NCI-H526 (cell line): ENCODE measurements at places on chromosomes 3 and 15.

GRCh38 chr3:7205962-7206361, 345.0 kb downstream of the GRM7 start:
- peak; percentile 48 for DNase-seq

- no peak for DNase-seq
Observed at GRCh38 chr3:26647078-26647477, 24.5 kb downstream of the LRRC3B start.

DNA sequence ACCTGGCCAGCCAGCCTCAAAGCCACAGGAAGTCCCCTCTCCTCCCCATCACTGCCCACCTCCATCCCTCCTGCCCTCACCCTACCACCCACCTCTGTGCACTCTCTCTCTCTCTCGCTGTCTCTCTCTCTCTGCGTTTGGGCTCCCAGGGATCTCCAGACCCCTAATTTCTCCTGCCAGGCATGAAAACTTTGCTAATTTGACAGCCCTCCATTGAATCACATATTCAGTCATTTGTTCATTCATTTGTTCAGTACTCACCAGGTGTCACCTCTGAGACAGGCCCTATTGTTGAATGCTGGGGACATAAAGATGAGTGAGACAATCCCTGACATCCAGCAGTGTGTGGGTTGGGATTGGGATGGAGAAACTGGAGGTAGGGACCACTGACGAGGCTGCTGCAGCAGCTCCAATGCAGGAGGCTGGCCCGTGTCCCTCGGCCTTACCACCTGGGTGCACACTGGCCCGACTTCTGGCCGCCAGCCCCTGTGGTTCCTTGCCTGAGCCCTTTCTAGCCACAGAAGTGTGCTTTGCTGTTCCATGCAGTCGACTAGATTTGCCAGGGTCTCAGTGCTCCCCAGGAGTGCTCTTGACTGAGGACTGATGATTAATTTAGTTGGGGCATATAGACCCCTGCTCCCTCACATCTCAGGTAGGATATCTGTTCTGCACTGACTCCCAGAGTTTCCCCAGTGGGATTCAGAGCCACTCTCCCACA, 38.6 kb upstream of the TSEN2 start:
- no peak for DNase-seq

GRCh38 chr15:84981711-84982300, at the start of gene PDE8A:
Gene PDE8A, plus strand, starts transcription at chr15:84981856. Its CDS starts 307 bp downstream, at chr15:84982163.
- no peak for DNase-seq

GRCh38 chr15:39296955-39297354, 283.9 kb upstream of the THBS1 start:
- DNase-seq: no peak

DNA sequence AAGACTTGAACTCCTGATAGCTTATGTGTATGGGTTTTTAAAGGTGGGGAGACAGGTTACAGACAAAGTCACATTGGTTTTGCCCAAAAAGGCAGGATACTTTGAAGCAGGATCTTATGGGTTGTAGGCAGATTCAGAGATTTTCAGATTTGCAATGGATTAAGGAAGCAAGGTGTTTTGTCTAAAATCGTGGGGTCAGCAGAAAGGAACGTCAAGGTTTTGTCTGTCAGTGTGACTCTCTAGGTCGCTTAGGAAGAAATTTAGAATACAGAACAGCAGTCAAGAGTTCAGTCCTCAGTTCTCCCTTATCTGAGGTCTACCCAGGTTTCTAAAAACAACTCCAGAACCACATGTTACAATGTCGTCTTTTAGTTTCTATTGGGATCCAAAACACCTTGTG, 361.0 kb downstream of the SQOR start:
- no peak for DNase-seq

GRCh38 chr15:94196531-94196930, 34.8 kb upstream of the MCTP2 start:
- no peak for DNase-seq

- DNase-seq: no peak
Observed at GRCh38 chr15:52789008-52789600, 1.0 kb downstream of the ONECUT1 start.

GRCh38 chr3:54322354-54322753, 200.0 kb downstream of the CACNA2D3 start:
- peak; percentile 38 for DNase-seq

GRCh38 chr3:159151130-159151529, 349.3 kb downstream of the MFSD1 start:
- DNase-seq: no peak

DNA sequence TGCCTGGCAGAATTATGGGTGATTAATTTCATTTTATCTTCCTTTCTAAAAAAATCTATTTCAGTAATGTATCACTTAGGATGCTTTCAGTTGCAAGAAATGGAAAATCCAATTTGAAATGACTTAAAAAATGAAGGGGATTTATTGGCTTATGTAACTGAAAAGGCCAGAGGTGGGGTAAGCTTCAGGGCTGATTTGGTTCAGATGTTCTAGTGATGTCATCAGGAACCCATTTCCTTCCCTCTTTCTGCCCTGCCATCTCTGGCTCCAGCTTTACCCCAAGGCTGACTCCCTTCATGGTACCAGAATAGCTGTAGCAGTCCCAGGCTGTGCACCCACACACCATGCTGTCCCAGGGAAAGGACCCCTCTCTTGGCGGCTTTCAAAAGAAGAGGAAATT, 18.5 kb upstream of the REC114 start:
- no peak for DNase-seq

DNA sequence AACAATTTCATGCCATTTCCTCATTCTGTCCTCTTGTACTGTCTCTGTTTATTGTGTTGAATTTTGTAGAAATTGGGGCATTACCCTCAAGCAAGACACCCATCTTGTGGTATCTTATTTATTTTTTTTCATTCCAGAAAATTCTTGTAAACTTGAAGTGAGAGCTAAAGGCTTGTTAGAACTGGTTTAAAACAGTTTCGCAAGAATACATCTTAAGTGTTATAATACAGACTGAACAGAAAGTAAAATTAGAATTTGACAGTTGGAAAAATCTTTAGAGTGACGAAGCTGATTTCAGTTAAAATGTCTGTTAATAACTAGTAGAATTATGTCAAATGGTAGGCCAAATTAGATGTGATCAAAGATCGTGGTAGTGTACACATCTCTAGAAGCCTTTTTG, 26.9 kb downstream of the RNF13 start:
- no peak for DNase-seq

- peak; percentile 47 for DNase-seq
Observed at GRCh38 chr3:3798631-3799113, 559 bp upstream of the LRRN1 start.

DNA sequence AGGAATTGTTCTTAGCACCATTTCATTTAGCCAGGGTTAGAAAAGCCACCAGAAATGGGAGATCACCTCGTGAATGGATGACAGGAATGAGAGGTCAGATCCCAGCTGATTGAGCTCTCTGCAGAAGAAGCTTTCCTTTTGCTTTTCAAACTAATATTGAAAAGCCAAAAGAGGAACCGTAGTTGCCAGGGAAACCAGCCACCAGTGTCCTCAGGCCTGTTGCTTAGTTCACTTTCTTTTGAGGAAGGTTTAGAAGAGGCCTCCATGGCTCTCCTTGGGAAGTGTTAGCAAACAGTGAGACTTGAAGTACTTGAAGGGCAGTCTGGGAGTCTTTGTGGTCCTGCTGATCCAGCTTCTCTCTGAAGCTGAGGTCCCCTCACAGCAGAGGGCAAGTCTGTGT, 7.4 kb upstream of the CCK start:
- DNase-seq: no peak

DNA sequence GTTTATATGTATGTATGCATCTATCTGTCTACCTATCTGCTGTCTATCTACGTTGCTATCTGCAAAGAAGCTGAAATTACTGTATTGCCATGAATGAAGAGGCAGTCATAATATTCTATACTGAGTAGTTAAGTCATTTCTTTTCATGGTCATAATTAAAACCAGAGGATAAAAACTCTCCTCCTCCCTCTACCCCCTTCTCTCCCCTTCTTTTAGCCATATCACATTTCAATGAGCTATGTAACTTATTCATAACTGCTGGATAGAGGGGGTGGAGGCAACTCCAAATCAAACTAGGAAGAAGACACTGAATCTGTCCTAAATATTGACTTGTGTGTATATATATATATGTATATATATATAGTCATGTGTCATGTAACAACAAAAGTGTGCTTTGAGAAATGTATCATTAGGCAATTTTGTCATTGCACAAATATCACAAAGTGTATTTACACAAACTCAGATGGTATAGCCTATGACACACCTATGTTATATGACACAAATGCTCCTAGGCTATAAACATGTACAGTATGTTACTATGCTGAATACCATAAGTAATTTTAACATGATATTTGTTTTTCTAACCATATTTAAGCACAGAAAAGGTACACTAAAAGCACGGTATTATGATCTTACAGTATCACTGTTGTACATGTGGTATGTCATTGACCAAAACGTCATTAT, 229.7 kb upstream of the KCNMB2 start:
- DNase-seq: no peak

- DNase-seq: no peak
Observed at GRCh38 chr3:127107002-127107401, 85.9 kb upstream of the PRR23E start.

GRCh38 chr3:164460851-164461250, 617.4 kb downstream of the SI start:
- no peak for DNase-seq

- DNase-seq: peak; percentile 57
Observed at GRCh38 chr15:74382004-74382816, 14.8 kb upstream of the CYP11A1 start.
